Breast epithelium (tissue), 4 donors: ENCODE measurements at places on chromosomes 3 and 15. TPM values are rescaled to one million over a fixed set of nuclear protein-coding genes. Genes with fewer than 3 reads are reported as not detected.

- no peak overlapping the region for H3K27ac ChIP-seq
- H3K4me1 ChIP-seq: no peaks in the 10 kb centered on the region
- no peak overlapping the region for H3K4me3 ChIP-seq
- H3K27me3 ChIP-seq: no peaks in the 10 kb centered on the region
- DNase-seq: no peak
- no peaks in the 10 kb centered on the region for H3K36me3 ChIP-seq
Observed at GRCh38 chr3:191523148-191523547, 62.2 kb downstream of the PYDC2 start.

DNA sequence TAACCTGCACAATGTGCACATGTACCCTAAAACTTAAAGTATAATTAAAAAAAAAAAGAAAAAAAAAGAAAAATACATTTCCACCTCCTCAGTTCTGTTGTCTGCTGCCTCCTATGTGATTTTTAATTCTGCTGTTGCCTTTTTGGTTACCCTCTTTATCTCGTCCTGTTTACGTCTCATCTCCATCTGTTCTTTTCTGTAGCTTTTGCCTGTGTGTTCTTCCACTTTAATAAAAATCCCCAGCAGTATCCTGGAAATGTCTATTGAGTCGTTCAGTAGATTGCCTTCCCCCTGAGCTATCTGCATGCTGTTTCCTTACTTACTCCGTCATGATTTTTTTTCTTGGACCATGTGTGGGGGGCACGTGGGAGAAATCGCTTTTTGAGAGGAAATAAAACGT lies 302.5 kb downstream of the FEZF2 start:
- no peaks in the 10 kb centered on the region for H3K4me1 ChIP-seq
- no peak for DNase-seq
- no peaks in the 10 kb centered on the region for H3K27me3 ChIP-seq
- no peaks in the 10 kb centered on the region for H3K36me3 ChIP-seq
- H3K4me3 ChIP-seq: no peak overlapping the region

- peak overlapping the region; percentile 41 for H3K27ac ChIP-seq
- H3K4me1 ChIP-seq: no peaks in the 10 kb centered on the region
- no peaks in the 10 kb centered on the region for H3K36me3 ChIP-seq
Observed at GRCh38 chr3:70811880-70812279, 499.4 kb upstream of the MDFIC2 start.

Gene EXD1
- total RNA-seq: not detected

DNA sequence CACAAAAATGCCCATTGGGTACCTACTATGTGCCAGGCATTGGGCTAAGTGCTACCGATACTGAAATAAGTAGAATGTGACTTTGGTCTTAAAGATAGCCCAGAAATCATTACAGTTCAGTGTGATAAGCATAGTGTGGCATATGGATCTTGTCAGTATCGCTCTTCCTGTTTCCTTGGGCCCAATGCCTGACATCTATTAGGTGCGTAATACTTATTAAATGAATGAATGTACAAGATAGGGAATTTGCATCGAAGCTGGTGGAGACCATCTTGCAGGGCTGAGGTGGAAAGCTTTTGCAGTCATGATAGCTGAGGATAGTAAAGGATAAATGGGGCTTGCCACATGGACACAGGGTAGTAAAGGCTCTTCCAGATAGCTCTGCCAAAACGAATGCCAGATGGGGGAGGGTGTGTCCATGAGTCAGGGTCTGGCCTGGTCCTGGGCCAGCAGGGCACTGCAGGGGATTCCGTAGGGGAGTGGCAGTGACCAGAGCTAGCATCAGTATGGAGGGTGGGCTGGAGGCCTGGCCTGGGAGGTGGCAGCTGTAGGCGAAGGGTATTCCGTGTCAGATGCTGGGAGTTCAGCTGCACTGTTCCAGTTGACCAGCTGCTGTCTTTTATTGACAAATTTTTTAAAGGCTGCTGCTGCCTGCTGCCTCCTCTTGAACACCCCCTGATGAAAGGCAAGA lies 23.5 kb downstream of the TSEN2 start:
- no peak overlapping the region for H3K4me3 ChIP-seq
- H3K36me3 ChIP-seq: no peaks in the 10 kb centered on the region
- peak overlapping the region; percentile 43 for H3K27ac ChIP-seq
- no peaks in the 10 kb centered on the region for H3K4me1 ChIP-seq
- no peaks in the 10 kb centered on the region for H3K27me3 ChIP-seq
- no peak for DNase-seq

- no peaks in the 10 kb centered on the region for H3K36me3 ChIP-seq
- H3K27me3 ChIP-seq: no peaks in the 10 kb centered on the region
- H3K4me3 ChIP-seq: no peak overlapping the region
- DNase-seq: no peak
- peaks cover 11% of the 10 kb centered on the region for H3K4me1 ChIP-seq
- no peak overlapping the region for H3K27ac ChIP-seq
Observed at GRCh38 chr3:47418167-47419082, 37.6 kb downstream of the PTPN23 start.

DNA sequence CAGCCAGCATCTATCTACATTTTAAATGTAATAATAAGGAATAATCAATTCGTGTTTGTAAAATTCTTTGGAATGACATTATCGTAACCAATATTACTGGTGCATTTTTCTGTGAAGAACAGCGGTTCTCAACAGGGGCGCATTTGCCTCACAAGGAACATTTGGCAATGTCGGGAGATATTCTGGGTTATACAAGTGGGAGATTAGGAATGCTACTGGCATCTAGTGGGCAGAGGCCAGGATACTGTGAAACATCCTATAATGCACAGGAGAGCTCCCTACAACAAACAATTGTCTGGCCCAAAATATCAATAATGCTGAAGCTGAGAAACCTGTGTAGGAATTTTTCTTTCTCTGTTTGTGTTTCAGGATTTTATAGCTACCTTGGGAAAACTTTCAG lies 25.0 kb downstream of the ACP3 start:
- no peak overlapping the region for H3K27ac ChIP-seq
- H3K4me3 ChIP-seq: no peak overlapping the region
- no peaks in the 10 kb centered on the region for H3K27me3 ChIP-seq
- no peaks in the 10 kb centered on the region for H3K4me1 ChIP-seq
- no peak for DNase-seq
- no peaks in the 10 kb centered on the region for H3K36me3 ChIP-seq

DNA sequence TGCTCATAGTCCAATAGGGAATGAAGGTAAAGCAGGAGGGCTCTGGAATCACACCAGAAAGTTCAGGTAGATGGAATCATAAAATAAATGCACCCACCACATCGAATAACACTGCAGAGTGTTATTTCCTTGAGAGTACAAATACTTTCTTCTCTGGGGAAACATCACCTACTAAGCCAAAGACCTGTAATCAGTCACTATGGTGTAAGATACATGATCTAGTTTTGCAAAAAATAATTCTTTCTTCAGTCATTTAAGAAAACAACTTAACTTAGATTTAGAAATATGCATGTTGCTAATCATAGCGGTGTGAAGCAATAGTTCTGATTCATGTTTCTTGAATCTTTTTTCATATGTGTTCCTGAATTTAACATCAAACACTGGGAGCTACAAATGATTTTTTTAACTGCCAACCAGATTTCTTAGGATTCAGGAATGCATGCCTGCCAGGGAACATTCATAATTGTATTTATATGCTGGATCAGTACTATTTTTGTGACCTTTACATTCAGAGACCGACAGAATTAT lies 40.2 kb upstream of the MEIS2 start:
- no peaks in the 10 kb centered on the region for H3K4me1 ChIP-seq
- H3K36me3 ChIP-seq: no peaks in the 10 kb centered on the region
- H3K27me3 ChIP-seq: no peaks in the 10 kb centered on the region
- DNase-seq: no peak
- no peak overlapping the region for H3K27ac ChIP-seq

Gene PTX3
- total RNA-seq: 94.1 TPM

DNA sequence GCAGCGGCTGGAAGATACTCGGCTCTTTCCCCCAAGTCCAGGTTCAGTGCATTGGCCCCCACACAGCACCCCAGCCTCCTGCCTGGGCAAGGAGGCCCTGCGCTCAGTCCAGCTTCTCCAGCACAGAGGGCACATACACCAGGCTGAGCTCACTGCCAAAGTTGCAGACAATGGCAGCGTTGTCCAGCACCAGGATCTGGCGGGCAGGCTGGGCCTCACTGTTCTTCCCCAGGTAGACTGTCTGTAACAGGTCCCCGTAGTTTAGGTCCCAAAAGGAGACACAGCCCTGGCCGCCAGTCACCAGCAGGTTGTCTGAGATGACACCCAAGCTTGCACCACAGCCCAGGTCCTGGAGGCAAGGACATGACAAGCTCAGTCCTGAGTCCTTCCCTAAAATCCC lies 32.9 kb downstream of the PTPN23 start:
- no peak overlapping the region for H3K4me3 ChIP-seq
- no peaks in the 10 kb centered on the region for H3K27me3 ChIP-seq
- DNase-seq: peak; percentile 55
- peak overlapping the region; percentile 69 for H3K27ac ChIP-seq

Gene CP
- 25.9 TPM for total RNA-seq

Gene ARHGEF26
- total RNA-seq: 20.2 TPM

GRCh38 chr3:14231145-14231990 lies 52.8 kb downstream of the LSM3 start:
- H3K4me1 ChIP-seq: no peaks in the 10 kb centered on the region
- DNase-seq: no peak
- no peak overlapping the region for H3K4me3 ChIP-seq
- no peaks in the 10 kb centered on the region for H3K27me3 ChIP-seq

Gene MAGEL2
- total RNA-seq: 0.33 TPM

- DNase-seq: no peak
- no peaks in the 10 kb centered on the region for H3K27me3 ChIP-seq
- H3K36me3 ChIP-seq: no peaks in the 10 kb centered on the region
Observed at GRCh38 chr3:124504332-124505059, 225.8 kb upstream of the UMPS start.

GRCh38 chr15:31236184-31237042 lies 90.2 kb upstream of the KLF13 start:
- H3K4me1 ChIP-seq: peaks cover 16% of the 10 kb centered on the region
- peak overlapping the region; percentile 45 for H3K4me3 ChIP-seq
- no peaks in the 10 kb centered on the region for H3K27me3 ChIP-seq
- H3K36me3 ChIP-seq: no peaks in the 10 kb centered on the region
- H3K27ac ChIP-seq: peak overlapping the region; percentile 71

GRCh38 chr15:77519540-77519939 lies 98.9 kb downstream of the HMG20A start:
- no peaks in the 10 kb centered on the region for H3K36me3 ChIP-seq
- no peaks in the 10 kb centered on the region for H3K27me3 ChIP-seq
- H3K4me3 ChIP-seq: no peak overlapping the region
- no peak overlapping the region for H3K27ac ChIP-seq

DNA sequence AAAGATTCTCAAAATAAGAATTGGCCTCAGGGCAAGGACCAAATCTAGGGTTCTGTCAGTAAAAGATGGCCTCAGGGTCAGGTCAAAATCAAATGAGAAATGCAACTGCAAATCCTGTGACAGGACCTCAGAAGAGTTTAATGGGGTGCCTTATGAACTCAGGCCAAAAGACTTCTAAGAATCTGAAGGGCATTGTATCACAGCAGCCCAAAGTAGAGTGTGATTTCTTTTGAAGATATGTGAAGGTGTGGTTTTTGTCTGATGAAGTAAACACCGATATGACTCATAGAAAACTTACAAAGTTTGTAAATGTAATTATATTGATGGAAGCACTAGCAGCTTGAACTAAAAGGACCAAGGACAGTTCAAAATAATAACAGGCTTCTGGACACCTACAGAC lies 966.1 kb downstream of the AGBL1 start:
- H3K36me3 ChIP-seq: no peaks in the 10 kb centered on the region
- H3K4me3 ChIP-seq: no peak overlapping the region
- no peak for DNase-seq
- no peak overlapping the region for H3K27ac ChIP-seq

DNA sequence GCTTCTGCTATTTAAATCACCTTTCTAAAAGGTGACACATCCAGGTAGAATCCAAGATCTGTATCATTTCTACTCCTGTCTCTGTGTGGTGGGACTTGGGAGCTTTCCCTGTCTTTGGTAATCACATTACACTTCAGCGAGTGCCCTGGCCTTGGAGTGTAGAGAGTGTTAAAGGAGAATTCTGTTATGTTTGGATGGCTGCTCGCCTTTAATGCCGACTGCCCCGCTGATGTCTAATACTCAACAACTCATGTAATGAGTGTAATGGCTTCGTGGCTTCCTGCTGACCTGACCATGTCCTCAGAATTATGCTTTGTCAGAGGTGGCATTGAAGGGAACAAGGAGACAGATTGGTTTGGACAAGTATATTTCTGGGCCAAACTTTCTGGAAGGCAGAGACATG lies 66.3 kb upstream of the LRTM1 start:
- no peaks in the 10 kb centered on the region for H3K4me1 ChIP-seq
- H3K27ac ChIP-seq: no peak overlapping the region
- H3K27me3 ChIP-seq: no peaks in the 10 kb centered on the region
- no peak overlapping the region for H3K4me3 ChIP-seq

DNA sequence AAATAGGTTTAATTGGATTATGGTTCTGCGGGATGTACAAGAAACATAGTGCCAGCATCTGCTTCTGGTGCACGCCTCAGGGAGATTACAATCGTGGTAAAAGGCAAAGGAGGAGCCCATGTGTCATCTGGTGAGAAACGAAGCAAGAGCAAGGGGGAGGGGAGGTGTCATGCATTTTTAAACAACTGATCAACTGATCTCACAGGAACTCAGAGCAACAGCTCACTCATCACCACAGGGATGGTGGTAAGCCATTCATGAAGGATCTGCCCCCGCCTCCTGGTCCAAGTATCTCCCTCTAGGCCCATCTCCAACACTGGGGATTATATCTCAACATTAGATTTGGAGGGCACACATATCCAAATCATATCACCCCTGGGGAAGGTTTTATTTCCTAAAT lies 42.1 kb upstream of the FGF7 start:
- no peak for DNase-seq
- H3K4me3 ChIP-seq: no peak overlapping the region
- H3K27ac ChIP-seq: no peak overlapping the region
- H3K27me3 ChIP-seq: no peaks in the 10 kb centered on the region
- H3K4me1 ChIP-seq: no peaks in the 10 kb centered on the region
